ENCODE measurements at places on chromosomes 11 and 22.

GRCh38 chr22:31239771-31240370 lies 27.8 kb downstream of the LIMK2 start:
- no peak for DNase-seq

- no peak for DNase-seq
Measured at GRCh38 chr11:2149864-2150847, 10.9 kb downstream of the INS start.

DNA sequence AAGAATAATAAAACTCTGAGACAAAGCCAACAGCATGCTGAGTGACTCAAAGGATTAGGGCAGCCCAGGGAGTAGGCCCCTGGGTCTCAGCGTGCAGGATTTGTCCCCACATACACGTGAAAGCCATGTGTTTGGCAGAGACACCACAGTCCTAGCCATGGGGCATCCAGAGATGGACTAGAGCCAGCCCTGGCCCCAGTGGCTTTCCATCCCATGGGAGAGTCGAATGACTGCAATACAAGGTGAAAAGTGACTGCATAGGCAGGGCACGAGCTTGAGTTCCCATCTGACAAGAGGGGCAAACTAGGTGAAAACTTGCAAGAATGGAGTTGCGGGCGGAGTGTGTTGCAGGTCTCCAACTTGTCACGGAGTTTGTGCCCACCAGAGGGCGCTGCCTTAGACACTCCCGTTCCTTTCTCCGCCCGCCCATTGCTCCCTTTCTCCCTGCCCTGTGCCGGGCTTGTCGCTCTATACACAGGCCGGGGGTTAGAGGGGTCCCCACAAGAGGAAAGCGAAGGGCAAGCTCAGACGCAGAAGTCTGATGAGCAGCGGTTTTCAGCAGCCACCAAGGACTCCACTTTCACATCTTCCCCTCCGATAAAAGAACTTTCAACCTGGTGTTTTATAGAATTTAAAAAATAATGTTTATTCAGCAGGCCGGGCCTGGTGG lies 24.2 kb downstream of the TSKU start:
- DNase-seq = peak; percentile 83

GRCh38 chr11:120343429-120343828 lies 7.2 kb downstream of the ARHGEF12 start:
- DNase-seq = no peak

GRCh38 chr11:2815762-2816496 lies 69.6 kb downstream of the CDKN1C start:
- no peak for DNase-seq

DNA sequence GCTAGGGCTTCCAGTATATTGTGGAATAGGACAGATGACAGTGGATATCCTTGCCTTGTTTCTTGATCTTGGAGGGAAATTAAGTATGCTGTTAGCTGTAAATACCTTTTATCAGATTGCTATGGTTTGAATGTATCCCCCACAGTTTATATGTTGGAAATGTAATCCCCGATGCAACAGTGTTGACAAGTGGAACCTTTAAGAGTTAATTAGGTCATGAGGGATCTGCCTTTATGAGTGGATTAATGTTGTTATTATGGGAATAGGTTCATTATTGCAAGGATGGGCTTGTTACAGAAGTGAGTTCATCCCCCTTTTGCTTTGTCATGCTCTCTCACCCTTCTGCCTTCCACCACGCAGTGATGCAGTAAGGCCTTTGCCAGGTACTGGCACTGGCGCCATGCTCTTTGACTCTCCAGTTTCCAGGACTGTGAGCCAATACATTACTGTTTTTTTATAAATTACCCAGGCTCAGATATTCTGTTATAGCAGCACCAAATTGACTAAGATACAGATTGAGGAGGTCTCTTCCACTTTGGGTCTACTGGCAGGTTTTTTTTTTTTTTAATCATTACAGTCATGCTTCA lies 16.4 kb downstream of the CABIN1 start:
- no peak for DNase-seq

DNA sequence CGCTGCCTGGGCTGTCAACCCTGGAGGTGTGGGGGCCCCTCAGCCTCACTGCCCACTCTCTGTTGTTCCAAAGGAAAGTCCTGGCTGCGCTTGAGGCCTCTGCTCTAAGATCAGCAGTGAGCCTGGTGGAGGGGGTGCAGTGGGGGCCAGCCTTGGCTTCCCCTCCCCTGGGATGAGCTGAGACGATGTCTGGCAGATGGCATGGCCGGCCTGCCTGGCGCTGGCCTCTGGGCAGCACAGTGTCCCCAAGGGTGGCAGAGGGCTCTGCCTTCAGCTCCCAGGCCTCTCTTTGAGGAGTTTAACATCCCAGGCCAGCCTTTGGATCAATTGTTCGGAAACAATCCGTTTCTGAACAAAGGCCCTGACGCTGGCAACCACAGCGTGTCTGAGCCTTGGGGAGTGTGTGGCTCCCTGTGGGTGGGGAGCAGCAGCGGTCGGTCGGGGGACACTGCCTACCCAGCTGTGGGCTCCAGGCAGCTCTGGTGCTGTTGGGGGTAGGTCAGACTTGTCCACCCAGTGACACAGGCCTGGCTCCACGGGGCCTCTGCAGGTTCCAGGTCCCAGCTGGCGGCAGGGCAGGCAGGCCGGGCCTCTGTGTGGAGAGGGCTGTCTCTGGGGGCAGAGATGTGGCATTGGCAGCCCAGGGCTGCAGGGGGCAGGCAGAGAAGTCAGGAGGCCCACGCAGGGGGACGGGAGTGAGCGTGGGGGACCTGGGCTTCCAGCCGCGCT lies 12.1 kb downstream of the TSPAN4 start:
- no peak for DNase-seq

DNA sequence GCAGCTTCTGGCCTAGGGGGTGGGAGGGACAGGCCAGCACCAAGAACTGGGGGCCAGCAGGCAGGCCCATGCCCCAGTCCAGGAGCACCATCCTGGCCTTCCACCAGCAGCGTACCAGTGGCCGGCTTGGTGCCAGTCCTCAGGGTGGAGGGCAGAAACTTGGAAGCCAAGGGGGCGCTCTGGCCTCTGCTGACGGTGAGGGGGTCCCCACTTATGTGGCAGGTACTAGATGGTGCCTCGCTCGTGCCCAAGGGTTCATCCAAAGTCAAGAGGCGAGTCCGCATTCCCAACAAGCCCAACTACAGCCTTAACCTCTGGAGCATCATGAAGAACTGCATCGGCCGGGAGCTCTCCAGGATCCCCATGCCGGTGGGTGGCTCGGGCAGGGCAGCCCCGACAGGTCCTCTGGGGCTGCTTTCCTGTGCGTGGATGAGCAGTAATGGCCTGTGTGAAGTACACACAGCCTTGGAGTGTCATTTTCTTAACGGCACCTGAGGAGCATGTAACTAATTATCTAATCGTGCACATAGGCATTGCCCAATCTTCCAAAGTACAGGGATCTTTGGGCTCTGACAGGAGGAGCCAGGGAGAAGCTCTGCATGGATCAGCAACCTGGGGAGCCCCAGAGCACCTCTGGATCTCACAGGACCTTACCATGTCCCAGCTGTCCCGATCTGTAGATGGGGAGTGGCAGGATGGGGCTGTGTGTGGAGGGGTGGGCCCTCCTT lies 79.1 kb downstream of the MORC2 start:
- no peak for DNase-seq

- DNase-seq = no peak
Measured at GRCh38 chr11:27242591-27242990, 120.4 kb downstream of the CCDC34 start.

DNA sequence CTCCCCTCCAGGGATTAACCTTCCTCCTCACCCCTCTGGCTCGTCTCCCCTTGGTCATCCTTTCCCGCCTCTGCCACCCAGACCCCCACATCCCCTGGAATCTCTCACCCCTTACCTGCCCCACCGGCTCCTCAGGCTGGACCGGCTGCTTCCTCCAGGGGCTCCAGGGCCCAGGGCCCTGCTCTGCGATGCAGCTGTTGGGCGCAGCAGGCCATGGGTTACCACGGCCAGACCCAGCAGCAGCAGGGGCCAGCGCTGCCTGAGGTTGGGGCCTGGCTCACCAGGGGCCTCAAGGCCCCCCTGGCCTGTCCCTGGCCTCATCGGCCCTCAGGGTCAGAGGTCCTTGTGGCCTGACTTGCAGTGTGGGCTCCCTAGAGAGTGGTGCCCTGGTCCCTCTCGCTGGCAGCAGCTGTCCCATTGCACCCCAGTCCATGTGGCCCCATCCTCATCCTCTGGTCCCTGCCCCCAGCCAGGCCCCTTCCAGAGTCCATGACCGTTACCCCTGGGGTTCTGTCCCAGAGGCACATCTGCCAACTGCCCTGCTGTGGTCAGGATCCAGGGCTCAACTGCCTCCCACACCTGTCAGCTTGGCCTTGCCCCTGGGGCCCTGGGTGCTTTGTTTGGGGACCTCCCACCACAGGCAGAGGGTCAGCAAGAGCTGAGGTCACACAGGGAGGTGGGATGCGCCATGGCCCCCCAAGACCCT lies at the start of gene IGLL1:
IGLL1 (minus strand) TSS at position 421 of the 706 bp plus-strand sequence; CDS start at position 321, 100 bp downstream.
- DNase-seq = no peak

GRCh38 chr11:119319700-119320239 lies 2.8 kb upstream of the MCAM start:
- peak; percentile 42 for DNase-seq

DNA sequence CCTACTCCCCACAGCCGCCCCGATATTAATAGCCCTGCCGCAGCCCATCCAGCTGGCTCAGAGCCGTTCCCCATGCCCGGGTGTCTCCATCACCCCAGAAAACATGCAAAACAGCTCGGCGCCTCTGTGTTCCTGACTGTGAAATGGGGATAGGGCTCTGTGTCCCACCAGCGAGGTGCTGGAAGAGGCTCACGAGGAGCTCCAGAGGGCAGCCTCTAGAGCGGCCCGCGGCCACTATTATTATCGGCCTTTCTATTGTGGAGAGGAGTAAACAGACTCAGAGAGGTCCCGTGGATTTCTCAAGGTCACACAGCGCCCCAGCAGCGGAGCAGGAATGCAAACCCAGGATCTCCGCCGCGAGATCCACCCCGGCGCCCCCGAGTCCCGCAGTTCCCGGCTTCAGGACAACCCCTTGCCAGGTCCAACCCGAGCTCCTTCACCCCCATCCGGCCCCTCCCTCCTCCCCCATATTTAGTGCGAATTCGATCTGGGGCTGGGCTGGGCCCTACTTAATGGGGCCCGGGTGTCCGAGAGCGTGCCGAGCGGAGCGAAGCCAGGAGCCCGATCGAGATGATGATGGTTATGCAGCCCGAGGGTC lies at the start of gene ACTN3:
ACTN3 (plus strand) TSS at position 536 of the 598 bp plus-strand sequence; CDS start at position 571, 35 bp downstream.
- DNase-seq = no peak

DNA sequence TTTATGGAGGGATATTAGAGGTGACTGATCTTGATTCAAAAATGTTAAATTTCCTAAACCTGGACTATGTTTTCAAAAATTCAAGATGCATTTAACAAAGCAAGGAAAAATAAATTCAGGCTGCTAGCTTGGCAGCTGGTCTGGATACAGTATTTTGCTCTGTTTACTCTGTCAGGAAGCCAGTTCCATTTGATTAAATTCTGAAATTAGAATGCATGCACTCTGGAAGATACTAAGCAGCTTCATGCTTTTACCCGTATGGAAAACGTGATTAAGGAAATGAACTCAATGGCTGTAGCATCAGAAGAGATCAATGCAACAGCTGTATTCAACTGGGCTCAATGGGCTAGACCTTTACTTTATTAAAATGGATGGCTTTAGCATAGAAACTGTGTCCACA lies 14.2 kb downstream of the C11orf71 start:
- DNase-seq = no peak

- DNase-seq = no peak
Measured at GRCh38 chr11:119780222-119780953, 51.4 kb upstream of the NECTIN1 start.

DNA sequence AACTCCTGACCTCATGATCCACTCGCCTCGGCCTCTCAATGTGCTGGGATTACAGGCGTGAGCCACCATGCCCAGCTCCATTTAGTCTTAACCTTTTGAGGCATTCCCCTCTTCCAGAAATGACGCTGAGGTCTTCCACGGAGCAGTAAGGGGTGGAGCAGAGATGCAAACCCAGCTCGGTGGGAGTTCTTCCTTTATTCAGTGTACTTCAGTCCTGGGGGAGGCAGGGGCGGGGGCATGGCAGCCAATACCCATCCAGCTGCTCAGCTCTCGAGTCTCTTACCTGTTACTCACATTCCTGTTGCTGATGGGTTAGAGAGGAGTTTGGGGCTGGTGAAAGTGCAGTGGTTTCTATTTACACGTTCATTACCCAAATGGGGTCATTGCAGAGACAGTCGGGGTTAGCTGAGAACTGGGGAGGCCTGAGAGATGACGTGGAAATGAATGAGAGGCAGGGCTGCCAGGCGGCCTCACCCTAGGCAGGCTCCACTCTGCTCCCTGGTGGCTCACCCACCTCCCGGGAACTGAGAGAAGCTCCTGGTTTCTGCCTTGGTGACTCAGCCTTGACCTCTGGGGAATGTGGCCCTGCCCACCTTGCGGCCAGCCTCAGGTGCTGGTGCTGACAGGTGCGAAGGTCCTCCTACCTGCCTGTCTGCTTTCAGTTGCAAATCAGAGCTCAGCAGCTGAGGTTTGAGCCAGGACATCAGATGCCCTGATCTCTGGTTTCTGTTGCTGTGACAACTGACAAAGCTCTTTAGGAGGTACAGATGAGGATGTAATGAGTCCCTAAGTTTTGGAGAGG lies 13.4 kb upstream of the ST14 start:
- DNase-seq = no peak

- no peak for DNase-seq
Measured at GRCh38 chr11:130533113-130533798, 84.8 kb downstream of the ADAMTS15 start.

- DNase-seq = peak; percentile 77
Measured at GRCh38 chr11:134393638-134394037, 18.4 kb downstream of the B3GAT1 start.

- no peak for DNase-seq
Measured at GRCh38 chr11:125787827-125788226, at the start of gene PATE3. Gene PATE3, plus strand, starts transcription at chr11:125788127. Its CDS starts 25 bp downstream, at chr11:125788152.

Data from dorsolateral prefrontal cortex (tissue), 122 donors.